ENCODE measurements at places on chromosomes 3 and 15.

GRCh38 chr3:156477323-156477722, 77.6 kb downstream of the SSR3 start:
- peak; percentile 92 for DNase-seq

DNA sequence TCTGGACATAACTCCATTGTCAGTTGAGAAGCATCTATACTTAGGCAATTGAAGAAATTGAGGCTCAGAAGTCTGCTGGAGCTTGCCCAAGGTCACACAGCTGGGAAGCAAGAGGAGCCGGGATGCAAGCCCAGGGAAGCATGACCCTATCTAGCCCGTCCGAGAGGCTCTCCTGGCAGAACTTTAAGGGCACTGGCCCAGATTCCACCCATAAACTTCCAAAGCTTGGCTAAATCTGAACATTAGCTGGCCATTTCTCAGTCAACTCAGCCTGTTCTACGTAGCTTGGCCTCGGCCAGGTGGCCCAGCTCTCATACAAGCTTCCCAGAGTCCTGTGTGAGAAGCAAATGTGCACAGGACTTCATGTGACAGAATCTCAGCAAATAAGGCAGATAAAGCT, 75.8 kb downstream of the LRIG1 start:
- peak; percentile 72 for DNase-seq

DNA sequence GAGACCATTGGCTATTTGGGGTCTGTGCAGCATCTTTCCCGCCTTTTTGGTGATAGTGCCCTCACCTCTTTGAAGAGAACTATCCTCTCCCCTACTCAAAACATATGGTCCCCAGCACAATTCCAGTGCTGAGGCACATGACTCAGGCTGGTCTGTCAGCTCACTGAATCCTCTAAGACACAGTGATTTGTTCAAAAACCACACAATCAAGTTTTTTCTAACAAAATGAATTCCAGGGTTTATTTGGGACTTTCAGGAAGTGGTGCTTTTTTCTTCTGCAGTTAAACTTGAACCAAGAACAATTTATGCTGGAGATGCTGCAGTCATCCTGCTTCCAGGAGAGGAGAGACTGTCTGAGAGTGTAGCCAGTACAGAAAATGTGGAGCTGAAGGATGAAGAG, 142.5 kb upstream of the LMCD1 start:
- no peak for DNase-seq

DNA sequence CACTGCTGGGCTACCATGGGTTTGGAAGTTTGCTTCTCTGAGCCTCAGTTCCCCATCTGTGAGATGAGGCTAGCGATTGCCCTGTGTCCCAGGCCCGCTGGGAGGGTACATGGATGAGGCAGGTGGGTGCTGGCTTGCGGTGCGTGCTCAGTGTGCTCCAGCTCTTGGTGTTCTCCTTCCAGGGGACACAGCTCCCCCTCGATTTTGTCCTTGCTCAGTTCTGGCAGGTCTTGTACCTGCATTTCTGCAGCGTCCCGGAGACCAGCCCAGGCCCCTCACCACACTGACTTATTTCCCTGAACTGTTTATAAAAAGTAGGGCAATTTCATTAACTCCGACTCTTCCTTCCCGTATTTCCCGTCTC, 95.4 kb downstream of the TBC1D2B start:
- DNase-seq = no peak

Data from fibroblast of lung (primary cell).